Dorsolateral prefrontal cortex (tissue), 122 donors: ENCODE measurements at places on chromosomes 12 and 14.
A peak's percentile ranks its signal among the peaks of the same experiment; 100 is the strongest.

- DNase-seq: no peak
These were observed 260.5 kb upstream of the ATP2B1 start for GRCh38 chr12:89969093-89969492.

DNA sequence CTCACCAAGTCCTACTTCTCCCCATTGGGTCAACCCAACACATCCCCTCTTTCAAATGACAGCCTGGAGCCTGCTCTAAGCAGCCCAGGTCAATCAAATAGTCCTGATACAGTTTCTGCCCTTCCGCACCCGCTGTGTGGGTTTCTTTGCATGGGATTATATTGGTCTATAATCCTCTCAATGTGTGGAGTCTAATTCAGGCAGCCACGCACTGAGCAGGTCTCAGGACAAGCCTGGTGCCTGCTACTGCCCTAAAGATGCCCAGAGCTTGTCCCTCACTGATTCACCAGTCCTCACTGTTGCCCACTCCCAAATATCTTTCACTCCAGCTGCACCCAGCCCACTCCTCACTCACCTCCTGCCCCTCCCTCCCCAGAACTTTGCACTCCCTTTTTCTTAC is 16.4 kb downstream of the ACTN1 start:
- no peak for DNase-seq

GRCh38 chr14:99732436-99733210 is 48.5 kb downstream of the CYP46A1 start:
- peak; percentile 42 for DNase-seq

DNA sequence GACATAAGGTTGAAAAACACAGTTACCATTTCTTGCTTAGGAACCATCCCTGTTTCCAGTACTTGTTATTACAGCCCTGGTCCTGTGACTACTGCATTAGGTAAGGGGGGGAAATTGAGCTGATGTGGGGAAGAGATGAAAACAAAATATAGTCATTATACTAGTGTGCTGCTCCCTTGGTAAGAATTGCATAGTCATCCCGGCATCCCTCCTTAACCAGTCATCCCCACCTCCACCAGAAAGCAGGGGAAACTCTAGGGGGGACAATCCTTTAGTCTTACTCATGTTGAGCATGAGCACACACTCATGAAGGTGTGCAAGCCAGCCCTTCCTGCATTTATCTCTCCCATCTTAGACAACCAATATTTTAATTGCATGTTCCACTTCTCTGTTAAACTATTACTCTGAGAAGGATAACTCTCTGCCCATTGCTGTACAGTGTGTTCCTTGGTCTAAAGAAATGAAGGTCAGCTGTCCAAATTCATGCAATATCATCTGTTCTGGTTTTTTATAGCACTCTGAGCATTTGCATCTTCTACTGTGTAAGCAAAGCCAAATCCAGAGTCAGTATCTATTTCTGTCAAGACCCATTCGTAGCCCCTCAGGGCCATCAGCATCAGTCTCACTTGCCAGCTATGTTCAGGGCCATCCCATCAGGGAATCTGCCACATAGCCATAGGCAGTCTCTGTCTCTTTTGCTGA is 46.8 kb downstream of the TMEM30B start:
- DNase-seq: no peak

DNA sequence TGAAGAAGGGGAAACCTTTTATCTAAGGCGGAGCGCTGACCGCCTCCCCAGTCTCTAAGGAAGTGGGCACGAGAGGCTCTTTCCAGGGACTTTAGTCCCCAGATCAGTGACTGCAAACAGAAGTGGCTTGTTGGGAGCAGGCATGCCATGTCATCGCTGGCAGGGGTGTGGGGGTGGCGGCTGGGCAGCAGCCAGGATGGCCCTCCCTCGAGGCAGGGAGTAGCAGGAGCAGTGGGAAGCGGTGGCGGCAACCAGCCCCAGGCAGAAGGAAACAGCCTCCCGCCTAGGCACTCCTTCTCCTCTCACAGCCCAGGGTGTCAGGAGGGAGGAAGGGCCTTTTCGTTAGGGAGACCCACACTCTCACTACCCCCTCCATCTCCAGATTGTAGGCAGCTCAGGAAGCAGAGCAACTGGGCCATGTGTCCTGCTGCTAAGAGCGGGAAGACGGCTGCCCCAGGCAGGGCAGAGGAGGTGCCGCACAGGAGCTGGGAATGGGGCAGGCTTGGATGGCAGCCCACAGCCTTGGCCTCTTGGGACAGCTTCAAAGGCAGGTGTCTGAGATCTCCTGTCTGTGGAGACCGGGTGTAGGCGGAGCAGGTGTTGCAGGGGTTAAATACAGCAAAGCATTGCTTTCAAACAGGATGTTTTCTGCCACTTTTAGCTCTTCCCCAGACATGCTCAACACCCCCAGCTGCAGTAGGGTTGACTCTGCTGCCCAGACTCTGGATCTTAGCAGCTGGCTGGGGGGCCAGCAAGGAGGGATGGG is 21.8 kb downstream of the VDR start:
- DNase-seq: no peak

GRCh38 chr14:36662543-36663403 is 1.1 kb downstream of the PAX9 start:
- DNase-seq: no peak

- DNase-seq: no peak
These were observed 831 bp upstream of the RPS6KA5 start for GRCh38 chr14:91061056-91061887.

DNA sequence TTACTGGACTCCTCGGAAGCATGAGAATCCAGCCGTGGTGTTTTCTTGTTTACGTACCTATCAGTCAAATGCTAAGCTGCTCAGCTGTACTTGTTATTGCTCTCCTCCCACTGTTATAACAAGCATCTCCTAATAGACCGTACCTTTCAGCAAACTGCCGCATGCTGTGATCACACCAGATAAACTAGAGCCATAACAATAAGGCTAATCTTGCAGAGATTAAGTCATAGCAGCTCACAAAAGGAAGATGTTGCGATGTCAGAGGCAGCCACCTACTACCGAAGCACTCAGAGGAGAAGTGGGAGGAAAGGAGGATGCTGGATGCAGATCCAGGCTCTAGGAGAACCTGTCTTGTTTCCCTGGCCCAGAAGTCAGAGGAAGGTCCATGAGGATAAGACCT is 196.0 kb downstream of the GALC start:
- no peak for DNase-seq
